ENCODE measurements at places on chromosomes 2 and 18.

DNA sequence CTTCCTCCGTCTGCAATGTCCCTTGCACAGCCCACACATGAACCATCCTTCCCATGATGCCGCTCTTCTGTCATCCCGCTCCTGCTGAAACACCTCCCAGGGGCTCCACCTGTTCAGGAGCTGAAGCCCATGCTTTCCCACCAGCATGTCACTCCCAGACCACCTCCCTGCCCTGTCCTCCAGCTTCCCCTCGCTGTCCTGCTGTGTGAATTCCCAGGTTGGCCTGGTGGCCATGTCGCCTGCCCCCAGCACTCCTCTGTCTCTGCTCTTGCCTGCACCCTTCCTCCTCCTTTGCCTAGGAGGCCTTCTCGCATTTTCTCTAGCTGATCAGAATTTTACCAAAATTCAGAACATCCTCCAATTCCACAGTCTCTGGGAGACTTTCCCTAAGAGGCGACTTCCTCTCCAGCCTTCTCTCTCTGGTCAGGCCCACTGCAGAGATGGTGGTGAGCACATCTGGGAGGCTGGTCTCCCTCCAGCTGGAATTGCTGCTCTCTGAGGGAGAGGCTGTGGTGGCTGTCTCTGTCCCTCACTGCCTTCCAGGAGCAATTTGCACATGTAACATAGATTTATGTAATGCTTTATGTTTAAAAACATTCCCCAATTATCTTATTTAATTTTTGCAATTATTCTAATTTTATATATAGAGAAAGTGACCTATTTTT lies 8.9 kb upstream of the IL1RL2 start:
- DNase-seq, result no peak

DNA sequence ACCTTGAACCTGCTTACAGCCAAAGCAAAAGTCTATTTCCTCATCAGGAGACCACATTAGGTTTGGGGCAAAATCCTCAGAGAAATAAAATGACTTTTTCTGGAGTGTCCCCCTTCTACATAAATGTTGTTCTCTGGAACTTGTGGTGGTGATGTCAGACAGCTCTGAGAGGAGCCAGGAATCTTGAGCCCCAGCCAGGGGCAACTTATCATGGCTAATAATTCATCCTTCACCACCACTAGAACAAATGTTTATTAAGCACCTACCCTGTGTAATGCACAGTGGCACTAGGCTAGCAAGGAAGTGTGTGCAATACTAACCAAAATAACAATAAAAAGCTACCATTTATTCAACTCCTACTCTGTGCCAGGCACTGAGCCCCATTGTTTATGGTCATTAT lies 9.0 kb upstream of the BMP10 start:
- DNase-seq, result no peak

DNA sequence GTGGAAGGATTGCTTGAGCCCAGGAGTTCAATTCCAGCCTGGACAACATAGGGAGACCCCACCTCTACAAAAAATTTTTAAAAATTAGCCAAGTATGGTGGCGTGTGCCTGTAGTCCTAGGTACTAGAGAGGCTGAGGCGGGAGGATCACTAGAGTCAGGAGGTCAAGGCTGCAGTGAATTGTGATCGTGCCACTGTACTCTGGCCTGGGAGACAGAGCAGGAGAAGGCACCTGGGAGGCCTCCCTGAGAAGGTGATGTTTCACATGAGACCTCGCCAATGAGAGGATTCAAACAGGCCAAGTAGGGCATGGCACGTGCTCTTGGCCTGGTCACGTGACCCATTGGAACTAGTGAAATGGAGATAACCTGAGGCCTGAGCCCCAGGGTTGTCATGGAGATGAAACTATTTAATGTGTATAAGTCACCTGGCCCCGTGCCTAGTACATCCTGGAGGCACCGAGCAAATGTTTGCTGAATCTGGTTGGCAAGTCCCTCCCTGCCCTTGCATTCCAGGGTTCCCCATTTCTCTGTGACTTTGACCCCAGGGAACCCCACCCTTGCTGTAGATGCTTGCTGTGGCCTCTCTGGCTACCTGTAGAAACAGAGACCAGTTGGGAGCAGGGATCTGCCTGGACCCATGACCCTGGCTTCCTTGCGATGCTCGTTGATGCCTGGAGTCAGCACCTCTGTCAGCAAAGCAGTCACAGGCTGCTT lies 26.1 kb upstream of the ROCK2 start:
- no peak for DNase-seq

DNA sequence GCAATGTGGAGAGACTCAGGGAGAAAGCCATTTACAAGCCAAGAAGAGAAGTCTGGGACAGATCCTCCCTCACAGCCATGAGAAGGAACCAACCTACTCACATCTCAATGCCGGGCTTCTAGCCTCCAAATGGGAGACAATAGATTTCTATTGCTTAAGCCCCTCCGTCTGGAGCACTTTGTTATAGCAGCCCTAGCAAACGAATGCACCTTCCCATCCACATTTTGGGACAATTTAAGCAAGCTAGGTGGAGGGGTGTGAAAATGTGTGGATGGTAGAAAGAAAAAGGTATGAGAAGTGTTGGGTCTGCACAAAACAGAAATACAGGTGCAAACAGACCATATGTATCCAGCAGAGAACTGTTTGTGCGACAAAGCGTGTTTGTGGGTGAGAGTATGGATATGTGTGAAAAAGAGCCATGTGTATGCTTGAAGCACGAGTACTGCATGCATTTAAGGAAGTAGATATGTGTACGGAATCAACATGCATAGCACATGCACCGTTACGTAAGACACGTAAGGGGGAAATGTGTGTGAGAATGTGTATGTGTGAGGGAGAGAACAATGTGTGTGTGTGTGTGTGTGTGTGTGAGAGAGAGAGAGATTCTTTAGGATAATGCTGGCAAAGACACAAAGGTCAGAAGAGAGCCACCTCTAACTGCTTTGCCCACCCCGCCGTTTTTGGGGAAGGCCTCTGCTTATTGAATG lies 13.1 kb upstream of the E2F6 start:
- no peak for DNase-seq

GRCh38 chr2:181841079-181841478 lies 50.5 kb upstream of the ITPRID2 start:
- no peak for DNase-seq

GRCh38 chr2:225090746-225091145 lies 48.5 kb upstream of the DOCK10 start:
- DNase-seq, result no peak

DNA sequence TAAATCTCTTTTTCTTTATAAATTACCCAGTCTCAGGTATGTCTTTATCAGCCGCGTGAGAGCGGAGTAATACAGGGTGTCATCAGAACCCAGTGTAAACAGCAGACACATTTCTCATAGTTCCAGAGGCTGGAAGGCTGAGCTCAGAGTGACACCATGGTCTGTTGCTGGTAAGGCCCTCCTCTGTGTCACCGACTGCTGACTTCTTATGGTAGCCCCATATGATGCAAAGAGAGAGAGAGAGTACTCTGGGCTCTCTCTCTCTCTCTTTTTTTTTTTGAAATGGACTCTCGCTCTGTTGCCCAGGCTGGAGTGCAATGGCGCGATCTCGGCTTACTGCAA lies 60.0 kb downstream of the SNORC start:
- no peak for DNase-seq

- DNase-seq, result no peak
These were observed 34.3 kb upstream of the ATP6V1B1 start for GRCh38 chr2:70901227-70902066.

DNA sequence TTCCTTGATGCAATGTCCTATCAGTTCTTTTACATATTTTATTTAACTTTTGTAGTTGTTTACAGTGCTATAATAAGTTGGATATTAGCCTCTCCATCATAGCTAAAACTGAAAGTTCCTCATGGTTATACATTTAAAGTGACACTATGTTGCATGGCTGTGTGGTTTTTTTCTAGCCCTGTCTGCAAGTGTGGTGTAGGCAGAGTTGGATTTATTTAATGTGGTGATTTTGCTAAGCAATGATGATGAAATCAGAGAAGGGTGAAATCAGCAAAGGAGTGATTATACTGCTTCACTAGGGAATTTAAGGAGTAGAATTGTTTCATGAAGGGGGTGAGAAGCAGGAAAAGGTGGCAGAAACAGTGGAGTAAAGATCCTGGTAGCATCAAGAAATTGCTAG lies 18.3 kb upstream of the ENOSF1 start:
- DNase-seq, result no peak

GRCh38 chr2:37720533-37721200 lies 49.2 kb upstream of the CDC42EP3 start:
- no peak for DNase-seq

DNA sequence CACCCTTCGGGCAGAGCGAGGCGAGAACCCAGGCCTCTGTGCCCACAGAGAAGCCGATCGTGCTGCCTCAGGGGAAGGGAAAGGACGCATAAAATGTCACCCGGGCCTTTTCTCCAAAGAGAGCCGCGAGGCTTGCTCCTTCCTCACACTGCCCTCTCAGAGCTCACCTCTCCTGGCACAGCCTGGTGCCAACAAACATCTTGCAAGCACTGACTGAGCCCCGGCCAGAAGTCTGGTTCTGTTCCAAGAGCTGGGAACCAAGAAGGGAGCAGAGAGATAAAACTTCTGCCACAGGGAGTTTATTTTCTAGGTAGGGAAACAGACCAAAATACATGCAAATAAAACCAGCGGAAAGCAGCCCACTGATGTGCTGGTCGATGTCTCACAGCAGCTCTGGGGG lies 13.6 kb upstream of the ADI1 start:
- no peak for DNase-seq

- no peak for DNase-seq
These were observed 96.0 kb upstream of the OTOS start for GRCh38 chr2:240236217-240237111.

DNA sequence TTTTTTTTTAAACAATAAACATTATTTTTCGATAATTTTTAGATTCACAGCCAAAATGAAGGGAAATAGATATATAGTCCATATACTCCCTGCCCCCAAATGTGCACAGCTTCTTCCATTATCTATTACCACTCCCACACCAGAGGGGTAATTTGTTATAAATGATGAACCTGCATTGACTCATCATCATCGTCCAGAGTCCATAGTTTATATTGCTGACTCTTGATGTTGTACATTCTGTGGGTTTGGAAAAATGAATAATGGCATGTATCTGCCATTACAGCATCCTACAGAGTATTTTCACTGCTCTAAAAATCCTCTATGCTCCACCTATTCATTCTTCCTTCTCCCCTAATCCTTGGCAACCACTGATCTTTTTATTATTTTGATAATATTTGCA lies 121.5 kb downstream of the LTBP1 start:
- no peak for DNase-seq

DNA sequence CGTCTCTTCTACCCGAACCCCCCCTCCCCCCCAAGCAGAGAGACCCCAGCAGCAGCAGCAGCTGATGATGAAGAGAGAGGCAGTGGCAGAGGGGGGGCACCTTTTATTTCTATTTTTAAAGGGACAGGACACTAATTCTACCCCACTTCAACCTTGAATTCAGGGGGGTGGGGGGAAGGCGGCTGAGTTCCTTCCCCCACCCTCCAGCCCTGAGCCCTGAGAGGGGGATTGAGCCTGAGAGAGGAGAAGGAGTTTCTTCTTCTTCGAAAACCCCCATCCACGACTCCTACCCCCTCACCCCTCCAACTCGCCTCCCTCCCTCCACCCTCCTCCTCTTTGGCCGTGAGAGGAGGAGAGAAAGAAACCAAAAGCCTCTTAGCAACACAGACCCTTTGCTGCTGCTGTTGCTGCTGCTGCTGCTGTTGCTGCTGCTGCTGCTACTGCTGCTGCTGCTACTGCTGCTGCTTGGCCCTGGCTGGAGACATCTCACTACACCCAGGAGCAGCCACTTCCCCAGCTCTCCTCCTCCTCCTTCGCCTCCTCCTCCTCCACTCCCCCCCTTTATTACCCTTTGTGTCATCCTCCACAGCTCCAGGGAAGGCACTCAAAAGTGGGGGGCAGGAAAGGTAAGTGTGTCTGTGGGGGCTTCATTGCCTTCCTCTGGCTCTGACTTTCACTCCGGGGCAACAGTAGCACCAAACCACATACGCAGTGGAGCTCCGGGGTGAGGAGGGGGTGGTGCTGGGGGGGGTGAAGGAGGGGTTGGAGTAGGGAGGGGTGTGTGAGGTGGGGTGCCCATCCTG lies at the start of gene MBD5:
MBD5 (plus strand) TSS at position 33 of the 803 bp plus-strand sequence.
- DNase-seq, result peak; percentile 62

GRCh38 chr2:80510716-80511115 lies 206.2 kb upstream of the LRRTM1 start:
- DNase-seq, result no peak

- no peak for DNase-seq
These were observed 238.8 kb downstream of the TPGS2 start for GRCh38 chr18:36589857-36590543.

GRCh38 chr2:234594715-234595114 lies 97.8 kb upstream of the ARL4C start:
- DNase-seq, result no peak

DNA sequence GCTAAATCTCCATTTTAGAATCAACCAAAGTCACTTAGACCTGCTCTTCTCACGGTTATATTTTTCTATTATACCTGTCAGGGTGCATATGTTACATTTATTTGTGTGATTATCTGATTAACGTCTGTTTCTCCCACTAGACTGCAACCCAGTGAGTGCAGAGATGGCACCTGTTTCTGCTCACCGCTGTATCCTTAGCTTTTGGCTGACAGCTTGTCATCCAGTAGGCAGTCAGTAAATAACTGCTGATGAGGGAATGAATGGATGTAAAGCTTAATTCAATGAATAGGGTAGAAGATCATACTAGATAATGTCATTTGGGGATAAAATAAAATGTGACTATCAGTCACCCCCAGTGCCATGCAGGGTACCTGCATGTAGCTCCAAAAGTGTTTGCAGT lies 6.9 kb upstream of the CHRNA1 start:
- DNase-seq, result no peak

DNA sequence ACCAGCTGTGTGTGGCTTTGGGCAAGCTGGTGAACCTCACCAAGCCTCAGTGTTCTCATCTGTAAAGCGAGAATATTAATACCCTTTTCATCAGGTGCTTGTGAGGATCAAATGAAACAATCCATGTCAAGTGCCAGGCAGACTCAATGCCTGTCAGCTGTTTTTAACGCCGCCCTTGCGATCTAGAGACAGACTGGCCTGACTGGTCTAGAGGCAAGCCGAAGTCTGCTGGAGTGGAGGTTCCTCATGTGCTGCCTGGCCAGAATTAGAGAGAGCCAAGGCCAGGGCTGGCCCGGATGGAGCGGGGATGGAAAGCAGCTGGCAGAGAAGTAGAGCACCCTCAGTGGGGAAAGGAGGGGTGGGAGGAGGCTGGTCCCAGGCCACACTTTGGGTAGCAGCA lies 74.5 kb upstream of the B3GNT7 start:
- DNase-seq, result no peak

- DNase-seq, result no peak
These were observed 15.7 kb upstream of the CDH7 start for GRCh38 chr18:65735155-65735554.

- DNase-seq, result no peak
These were observed 657.1 kb upstream of the SOX11 start for GRCh38 chr2:5035057-5035488.

- no peak for DNase-seq
These were observed 122.5 kb downstream of the FOXI3 start for GRCh38 chr2:88329815-88330603.

- DNase-seq, result peak; percentile 56
These were observed 18.1 kb downstream of the CCDC141 start for GRCh38 chr2:179031731-179032408.

DNA sequence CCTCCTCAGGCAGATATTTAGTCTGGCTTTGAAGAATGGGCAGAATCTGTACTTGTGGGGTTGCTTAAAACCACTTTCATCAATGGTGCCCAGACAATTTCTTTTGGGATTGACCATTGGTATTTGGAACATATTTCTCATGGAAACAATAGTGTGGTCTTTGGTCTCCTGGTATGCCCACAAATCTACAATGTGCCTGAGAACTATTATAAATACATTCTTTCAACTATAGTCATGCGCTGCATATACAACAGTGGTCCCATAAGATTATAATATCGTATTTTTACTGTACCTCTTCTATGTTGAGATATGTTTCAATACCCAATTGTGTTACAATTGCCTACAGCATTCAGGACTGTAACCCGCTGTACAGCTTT lies 34.8 kb upstream of the PPP4R1 start:
- no peak for DNase-seq

All from CD4-positive, alpha-beta T cell treated with Interleukin-15 for 4 hours (primary cell).